ENCODE measurements at places on chromosomes 2 and 18. TPM values are rescaled to one million over a fixed set of nuclear protein-coding genes. Genes with fewer than 3 reads are reported as not detected.

DNA sequence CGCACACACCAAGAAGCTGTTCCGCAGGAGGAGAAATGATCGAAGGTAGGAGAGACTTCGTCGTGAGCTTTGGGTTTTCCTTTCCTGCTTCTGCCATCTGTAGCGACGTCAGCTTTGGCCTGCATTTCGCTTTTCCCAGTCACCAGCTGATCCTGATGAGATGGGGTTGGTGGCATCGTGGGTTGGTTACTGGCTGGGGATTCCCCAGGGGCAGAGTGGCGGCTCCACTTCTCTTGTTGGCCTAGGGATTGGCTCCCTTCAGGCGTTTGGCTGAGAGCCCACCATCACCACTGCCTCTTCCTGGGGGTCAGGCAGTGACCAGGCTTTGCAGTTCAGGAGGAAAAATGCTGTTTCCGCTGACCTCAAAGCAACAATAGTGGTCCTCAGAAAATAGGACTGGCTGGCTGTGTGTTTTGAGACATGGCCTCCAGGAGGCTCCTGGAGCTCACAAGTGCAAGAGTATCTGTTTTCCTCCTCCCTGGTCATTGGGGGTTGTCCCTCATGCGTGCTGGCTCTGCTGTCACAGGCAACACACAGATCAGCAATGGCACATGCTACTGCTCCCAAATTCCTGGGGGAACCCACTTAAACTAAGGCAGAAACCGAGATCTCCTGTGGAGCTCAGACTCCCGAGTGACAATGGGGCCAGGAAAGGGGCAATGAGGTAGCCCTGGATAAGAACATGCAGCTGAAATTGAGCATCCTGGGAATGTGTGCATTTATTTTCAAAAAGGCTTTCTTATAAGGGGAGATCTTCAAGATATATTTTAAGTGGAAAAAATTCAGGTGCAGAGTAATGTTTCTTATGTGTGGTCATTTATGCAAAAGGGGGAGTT lies 173.0 kb downstream of the CTIF start:
- peaks cover 48% of the 10 kb centered on the region for H3K4me1 ChIP-seq
- H3K27ac ChIP-seq, result no peak overlapping the region
- H3K36me3 ChIP-seq, result no peaks in the 10 kb centered on the region
- DNase-seq, result no peak
- H3K4me3 ChIP-seq, result no peak overlapping the region

DNA sequence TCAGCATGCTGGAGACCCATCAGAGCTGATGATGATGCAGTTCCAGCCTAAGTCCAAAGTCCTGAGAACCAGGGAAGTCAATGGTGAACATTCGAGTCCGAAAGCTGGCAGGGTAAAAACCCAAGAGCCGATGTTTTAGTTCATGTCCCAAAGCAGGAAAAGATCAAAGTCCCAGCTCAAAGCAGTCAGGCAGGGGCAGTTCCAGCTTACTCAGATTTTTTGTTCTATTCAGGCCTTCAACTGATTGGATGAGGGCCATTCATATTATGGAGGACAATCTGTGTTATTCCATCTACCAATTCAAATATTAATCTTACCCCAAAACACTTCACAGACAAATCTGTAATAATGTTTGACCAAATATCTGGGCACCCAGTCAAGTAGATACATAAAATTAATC lies 38.3 kb downstream of the DSEL start:
- H3K27ac ChIP-seq, result no peak overlapping the region
- H3K36me3 ChIP-seq, result no peaks in the 10 kb centered on the region
- no peaks in the 10 kb centered on the region for H3K4me1 ChIP-seq
- no peak for DNase-seq

GRCh38 chr2:235669983-235670962 lies 176.4 kb downstream of the AGAP1 start:
- H3K4me1 ChIP-seq, result no peaks in the 10 kb centered on the region
- DNase-seq, result peak; percentile 40
- H3K27ac ChIP-seq, result peak overlapping the region; percentile 16
- H3K36me3 ChIP-seq, result no peaks in the 10 kb centered on the region
- no peaks in the 10 kb centered on the region for H3K27me3 ChIP-seq

Gene PRKAG3
- not detected for total RNA-seq

DNA sequence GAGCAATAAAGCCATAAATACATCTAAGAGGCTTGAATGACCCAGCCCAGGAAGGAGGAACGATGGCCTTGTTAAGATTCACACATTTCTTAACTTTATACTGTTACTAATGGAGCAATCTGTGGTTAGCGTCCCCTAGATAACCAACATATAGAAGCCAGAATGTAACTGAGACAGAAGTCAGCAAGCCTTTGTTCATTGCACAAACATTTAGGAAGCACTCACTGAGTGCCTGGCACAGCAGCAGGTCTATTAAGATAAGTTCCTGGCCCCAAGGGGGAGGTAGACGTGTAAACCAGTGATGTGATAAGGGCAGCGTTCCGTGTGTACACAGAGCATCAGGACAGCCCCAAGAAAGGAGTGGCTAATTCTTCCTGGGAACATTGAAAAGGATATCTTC lies 63.6 kb upstream of the ATL2 start:
- no peak overlapping the region for H3K4me3 ChIP-seq
- H3K27ac ChIP-seq, result no peak overlapping the region
- H3K4me1 ChIP-seq, result no peaks in the 10 kb centered on the region
- no peaks in the 10 kb centered on the region for H3K27me3 ChIP-seq
- no peak for DNase-seq

DNA sequence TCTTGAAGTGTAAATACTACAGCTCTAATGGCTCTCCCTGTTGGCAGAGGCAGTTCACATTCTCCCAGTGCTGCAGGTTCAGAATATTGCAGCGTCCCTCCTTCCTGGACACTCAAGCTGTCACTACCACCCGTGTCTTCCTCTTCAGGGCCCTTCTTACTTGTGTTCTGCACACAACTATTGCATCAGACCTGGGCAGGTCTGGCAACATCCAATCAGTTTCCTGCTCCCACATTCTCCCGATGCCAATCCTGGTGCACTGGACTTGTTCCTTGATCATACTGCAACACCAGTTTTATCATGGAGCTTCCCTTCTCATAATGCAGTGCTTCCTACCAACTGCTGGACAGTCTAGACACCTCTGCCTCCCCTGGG lies 161.5 kb downstream of the CAPN13 start:
- DNase-seq, result no peak
- no peaks in the 10 kb centered on the region for H3K27me3 ChIP-seq

DNA sequence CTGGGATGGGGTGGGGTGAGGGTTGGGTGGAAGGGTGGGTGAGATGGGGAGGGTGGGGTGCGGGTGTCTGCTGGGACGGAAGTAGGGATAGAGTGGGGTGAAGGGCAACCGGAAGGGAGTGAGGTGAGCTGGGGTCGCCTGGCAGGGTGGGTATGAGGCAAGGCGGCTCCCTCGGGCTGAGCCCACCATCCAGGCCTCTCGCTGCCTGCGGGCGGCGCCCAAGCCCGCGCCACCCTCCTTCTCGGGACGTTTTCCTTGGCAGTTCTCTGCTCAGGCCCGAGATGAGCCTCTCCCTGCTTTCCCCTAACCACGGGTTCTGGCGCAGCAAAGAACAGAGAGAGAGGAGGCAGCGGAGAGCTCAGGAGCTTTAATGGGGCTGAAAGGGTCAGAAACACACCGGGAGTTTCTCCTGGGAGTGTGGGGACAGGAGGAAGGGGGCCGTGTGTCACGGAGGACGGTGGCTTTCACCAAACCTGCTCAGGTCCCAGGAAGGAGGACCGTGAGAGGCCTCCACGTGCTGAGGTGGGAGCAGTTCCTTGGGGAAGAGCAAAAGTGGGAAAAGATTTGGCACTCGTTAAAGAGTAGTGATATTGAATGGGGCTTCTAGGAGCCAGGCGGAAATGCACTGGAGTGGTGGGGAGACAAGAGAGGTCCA lies 4.1 kb downstream of the FEV start:
- peaks cover 60% of the 10 kb centered on the region for H3K4me1 ChIP-seq
- H3K27ac ChIP-seq, result no peak overlapping the region
- no peak overlapping the region for H3K4me3 ChIP-seq
- peaks cover 6% of the 10 kb centered on the region for H3K27me3 ChIP-seq
- H3K36me3 ChIP-seq, result no peaks in the 10 kb centered on the region

Gene MZT2A
- total RNA-seq, result 143 TPM
